ENCODE measurements at places on chromosomes 7 and 10.

GRCh38 chr7:25407053-25407452 lies 178.8 kb upstream of the NPVF start:
- DNase-seq = no peak

GRCh38 chr7:38629651-38630510 lies 1.3 kb downstream of the AMPH start:
- DNase-seq = no peak

DNA sequence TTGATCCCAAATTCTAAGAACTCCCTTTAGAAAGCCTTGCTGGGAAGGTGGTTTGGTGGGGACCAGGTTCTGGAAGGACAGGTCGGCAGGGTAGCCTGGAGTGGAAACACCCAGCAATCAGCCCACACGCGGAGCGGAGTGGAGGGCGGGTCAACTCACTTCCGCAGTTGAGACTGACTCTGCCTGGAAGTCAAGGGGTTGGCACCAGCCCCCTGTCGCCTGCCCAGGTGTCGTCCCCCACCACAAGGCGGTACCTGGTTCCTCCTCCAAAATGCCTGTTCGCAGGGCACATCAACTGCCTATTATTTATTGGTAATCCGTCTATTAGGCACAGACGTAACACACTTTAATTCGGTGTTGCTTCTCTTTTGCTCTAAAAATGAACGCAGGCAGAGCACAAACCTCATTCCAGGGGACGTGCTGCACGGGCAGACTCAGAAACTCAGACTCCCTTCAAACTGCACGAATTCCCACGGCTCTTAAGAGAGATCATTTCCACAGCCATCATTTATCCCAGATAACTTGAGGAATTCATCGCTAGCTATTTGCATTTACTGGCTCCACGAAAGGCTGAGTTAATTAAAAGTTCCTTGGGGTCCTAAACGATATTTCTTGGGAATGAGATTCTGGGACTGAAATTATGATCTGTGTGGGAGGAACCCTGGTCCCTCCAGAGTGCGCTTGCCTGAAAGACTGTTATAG lies 248.2 kb upstream of the PPP2R2D start:
- DNase-seq = no peak

- DNase-seq = no peak
Measured at GRCh38 chr10:43340101-43340500, 31.3 kb upstream of the FXYD4 start.

DNA sequence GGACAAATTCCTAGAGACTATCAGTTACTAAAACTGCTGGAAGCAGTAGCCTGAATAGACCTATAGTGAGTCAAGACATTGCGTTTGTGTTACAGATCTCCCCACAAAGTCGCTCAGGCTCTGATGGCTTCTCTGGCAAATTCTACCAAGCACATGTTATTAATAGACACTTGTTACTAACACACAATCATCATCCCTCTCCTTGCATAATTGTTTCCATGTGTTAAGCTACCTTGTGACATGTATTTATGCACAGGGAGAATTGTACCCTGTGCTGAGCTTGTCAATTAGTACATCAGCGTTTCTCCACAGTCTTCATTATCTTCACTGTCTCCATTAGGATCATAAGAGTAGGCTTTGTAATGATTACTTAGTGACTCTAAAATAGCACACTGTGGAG lies 31.2 kb downstream of the DYNC2I1 start:
- DNase-seq = no peak

DNA sequence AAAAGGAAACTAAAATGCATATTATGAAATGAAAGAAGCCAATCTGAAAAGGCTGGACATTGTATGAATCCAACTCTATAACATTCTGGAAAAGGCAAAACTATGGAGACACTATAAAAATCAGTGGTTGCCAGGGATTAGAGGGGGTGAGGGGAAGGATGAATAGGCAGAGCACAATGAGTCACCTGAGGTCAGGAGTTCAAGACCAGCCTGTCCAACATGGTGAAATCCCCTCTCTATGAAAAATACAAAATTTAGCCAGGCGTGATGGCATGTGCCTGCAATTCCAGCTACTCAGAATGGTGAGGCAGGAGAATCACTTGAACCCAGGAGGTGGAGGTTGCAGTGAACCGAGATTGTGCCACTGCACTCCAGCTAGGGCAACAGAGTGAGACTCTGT lies 324.8 kb upstream of the PHYHIPL start:
- no peak for DNase-seq

DNA sequence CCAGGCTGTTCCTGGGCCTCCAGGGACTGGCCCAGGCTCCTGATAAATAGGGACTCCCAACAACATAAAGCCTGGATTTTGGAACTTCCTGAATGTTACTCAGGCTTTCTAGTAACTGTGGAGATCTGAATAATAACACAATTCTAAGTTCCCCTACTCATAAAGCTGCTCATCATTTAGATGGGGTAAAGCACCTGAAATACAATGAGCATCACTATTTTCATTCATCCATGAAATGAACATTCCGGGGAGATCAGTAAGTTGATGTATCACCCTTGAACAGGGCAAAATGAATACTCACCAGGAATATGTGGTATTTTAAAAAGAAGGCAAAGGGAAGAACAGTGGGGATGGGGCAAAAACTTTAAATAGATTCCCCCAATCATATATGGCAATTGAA lies 48.3 kb upstream of the ATRNL1 start:
- DNase-seq = no peak

GRCh38 chr7:2979201-2979631 lies 64.5 kb downstream of the CARD11 start:
- DNase-seq = no peak

DNA sequence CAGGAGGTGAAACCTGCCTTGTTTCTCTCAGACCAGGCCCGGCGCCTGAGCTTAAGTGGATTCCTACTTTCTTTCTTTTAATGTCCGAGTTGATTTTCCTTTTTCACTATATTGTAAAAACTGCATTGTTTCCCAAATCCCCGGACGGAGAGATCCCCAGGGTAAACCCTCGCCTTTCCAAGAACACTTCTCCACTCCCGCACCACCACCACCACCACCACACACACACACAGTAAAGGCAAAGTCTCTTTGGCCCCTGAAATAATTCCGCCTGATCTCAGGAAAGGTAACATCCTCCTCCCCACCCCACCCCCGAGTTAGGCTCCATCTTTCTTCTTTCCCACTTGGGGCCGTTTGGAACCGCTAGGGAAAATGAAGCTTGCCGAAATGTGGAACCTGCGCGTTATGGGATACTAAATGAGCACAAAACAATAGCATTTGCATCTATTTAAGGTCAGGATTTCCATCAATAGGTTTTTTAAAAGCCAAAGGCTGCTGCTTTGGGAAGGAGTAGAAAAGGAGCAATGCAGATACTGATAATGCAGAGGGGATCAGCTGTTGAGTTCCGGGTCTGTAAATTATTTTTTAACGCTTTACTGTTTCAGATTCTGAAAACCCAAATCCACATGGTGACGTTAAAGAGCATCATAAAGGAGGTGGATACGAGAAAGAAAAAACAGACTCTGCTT lies 2.5 kb downstream of the HPSE2 start:
- DNase-seq = no peak

DNA sequence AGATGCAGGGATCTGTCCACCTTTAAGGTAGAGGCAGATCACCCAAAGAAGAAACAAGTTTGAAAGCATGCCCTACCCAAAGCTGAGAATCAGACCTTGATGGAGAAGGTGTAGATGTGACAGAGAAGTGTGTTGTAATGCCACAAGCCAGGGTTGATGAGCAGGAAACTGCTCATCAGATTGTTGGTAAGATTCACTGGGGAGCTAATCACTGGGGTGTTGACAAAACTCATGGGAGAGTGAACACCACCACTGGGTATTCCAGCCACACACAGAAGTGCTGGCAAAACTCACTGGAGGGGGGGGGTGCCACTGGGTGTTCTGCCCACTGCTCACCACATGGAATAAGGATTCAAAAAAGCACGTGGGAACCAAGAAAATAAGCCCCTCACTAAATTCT lies 95.2 kb downstream of the IQUB start:
- DNase-seq = no peak

DNA sequence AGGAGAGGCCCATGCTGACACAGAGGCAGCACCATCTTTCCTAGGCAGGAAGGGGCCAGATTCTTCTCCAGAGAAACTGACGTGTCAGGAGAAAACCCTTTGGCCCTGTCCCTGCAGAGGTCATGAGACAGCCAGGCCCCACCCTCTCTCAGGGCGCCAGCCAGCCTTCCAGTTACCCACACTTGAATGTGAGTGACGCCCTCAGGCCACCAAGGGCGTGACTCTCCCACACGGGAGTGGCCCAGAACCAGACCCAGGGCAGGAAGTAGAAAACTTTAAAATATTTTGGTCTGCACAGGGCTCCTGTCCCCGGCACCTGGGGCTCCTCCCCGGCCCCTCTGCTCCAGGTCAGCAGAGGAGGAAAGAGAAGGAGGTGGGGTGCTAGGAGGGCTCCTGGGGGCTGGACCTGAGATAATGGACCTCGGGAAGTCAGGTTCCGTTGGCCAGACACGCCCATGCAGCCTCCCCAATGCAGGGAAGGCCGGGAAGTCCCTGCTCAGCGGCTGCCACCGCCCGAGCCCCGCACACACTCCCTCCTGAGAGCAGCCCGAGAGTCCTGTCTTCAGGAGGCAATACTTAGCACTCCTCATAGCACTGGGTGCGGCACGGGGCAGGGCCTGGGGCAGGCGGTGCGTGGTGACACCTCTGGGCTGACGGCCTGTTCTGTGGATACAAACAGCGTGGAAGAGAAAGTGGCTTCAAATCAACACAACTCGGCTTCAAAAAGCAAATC lies 67.0 kb upstream of the CFAP46 start:
- no peak for DNase-seq

- no peak for DNase-seq
Measured at GRCh38 chr7:29127527-29127926, 18.8 kb downstream of the CPVL start.

GRCh38 chr7:41051535-41051934 lies 651.4 kb downstream of the INHBA start:
- no peak for DNase-seq

- no peak for DNase-seq
Measured at GRCh38 chr10:67011480-67011879, 85.6 kb downstream of the LRRTM3 start.

- DNase-seq = no peak
Measured at GRCh38 chr7:37467002-37467401, 18.3 kb upstream of the ELMO1 start.

- peak; percentile 17 for DNase-seq
Measured at GRCh38 chr10:132916956-132917666, 25.3 kb downstream of the CFAP46 start.

GRCh38 chr10:5634918-5635317 lies 31.5 kb downstream of the ASB13 start:
- DNase-seq = no peak

GRCh38 chr10:124560377-124561105 lies 98.9 kb downstream of the LHPP start:
- no peak for DNase-seq

- DNase-seq = peak; percentile 15
Measured at GRCh38 chr10:125076121-125076825, 84.1 kb downstream of the CTBP2 start.

GRCh38 chr7:21690705-21691104 lies 147.9 kb downstream of the DNAH11 start:
- no peak for DNase-seq

- DNase-seq = peak; percentile 79
Measured at GRCh38 chr10:76036111-76036940, 604.9 kb downstream of the LRMDA start.

- peak; percentile 5 for DNase-seq
Measured at GRCh38 chr10:71077796-71078453, 134.4 kb upstream of the UNC5B start.

GRCh38 chr7:116783666-116784318 lies 78.6 kb upstream of the CAPZA2 start:
- no peak for DNase-seq

DNA sequence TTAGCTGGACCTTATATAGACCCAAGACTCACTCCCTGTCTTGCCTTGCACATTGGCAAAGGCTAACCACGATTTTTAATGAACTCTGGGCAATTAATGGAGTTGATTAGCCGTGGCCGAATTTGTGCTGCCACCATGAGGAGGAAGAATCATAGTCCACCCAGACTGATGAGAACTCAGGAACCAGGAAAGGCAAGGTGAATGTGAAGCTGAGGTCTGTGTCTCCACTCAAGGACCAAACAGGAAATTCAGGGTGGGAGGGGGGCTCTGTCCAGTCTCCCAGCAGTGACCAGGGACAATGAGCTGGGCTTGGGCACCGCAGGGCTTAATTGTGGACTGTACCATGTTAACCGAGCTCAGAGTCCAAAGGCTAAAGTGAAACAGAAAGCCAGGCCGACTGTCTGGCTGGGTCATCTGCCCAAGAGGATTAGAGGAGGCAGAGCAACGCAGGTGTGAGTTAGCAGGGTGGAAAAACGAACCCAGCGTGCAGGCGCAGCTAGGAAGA lies 127.0 kb upstream of the JCAD start:
- DNase-seq = no peak

DNA sequence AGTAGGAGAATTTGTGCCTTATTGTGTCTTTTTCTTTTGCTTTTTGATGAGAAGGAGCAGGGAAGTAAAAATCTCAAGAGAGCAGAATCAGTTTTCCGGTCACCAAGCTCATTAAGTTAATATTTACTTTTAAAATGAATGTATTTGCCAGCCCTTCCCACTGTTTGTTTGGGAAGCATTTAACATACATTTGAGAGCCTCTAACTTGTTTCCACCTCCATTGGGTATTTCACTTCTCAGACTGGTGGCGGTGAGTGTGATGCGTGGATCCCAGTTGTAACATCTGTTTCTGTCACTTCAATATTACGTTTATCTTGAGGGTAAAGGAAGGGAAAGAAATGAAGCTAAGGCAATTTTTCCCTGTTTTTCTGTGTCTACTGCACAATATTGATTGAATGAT lies 22.8 kb downstream of the CDK14 start:
- DNase-seq = no peak

GRCh38 chr10:8962249-8962648 lies 907.8 kb downstream of the GATA3 start:
- no peak for DNase-seq

GRCh38 chr10:98262571-98262970 lies 5.4 kb downstream of the LOXL4 start:
- DNase-seq = no peak

DNA sequence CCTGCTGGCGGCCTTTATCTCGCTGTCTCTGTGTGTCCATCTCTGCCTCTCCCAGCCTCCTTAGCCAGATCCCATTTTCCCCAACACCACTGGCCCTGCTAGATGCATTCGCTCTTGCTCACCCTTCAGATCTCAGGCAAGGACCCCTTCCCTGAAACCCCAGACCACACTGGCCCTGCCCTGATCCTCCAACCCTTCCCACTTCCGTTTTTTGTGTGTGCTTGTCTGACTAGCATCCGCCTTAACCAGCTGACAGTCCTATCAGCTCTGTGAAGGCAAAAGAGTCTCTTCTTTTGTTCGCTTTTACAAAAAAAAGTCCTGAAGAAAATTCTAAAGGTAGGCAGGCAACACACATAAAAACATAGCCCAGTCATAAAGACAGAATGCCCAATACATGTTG lies 28.7 kb downstream of the CHST15 start:
- no peak for DNase-seq

- no peak for DNase-seq
Measured at GRCh38 chr10:102274062-102274461, 28.7 kb downstream of the GBF1 start.

DNA sequence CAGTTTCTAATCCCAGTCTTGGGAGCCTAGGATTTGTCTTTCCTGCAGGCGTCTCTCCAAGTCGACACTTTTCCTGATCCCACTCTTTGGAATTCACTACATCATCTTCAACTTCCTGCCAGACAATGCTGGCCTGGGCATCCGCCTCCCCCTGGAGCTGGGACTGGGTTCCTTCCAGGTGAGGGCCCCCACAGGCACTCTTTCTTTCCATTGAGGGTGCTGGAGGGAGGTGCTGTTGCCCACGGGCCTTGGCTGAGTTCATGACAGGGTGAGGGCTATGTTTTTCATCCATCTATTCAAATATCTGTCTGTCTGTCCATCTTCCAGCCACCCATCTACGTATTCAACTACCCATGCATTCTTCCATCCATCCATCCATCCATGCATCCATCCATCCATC lies 12.6 kb downstream of the GHRHR start:
- no peak for DNase-seq
